Left renal pelvis (tissue), 4 donors: ENCODE measurements at places on chromosomes 1 and 21. TPM values are rescaled to one million over a fixed set of nuclear protein-coding genes. Genes with fewer than 3 reads are reported as not detected.

ADAMTS5 gene
- polyA plus RNA-seq, result 72.3 TPM

PLEKHA6 gene
- polyA plus RNA-seq, result 55.8 TPM

OR2L13 gene
- polyA plus RNA-seq, result 0.11 TPM

DNA sequence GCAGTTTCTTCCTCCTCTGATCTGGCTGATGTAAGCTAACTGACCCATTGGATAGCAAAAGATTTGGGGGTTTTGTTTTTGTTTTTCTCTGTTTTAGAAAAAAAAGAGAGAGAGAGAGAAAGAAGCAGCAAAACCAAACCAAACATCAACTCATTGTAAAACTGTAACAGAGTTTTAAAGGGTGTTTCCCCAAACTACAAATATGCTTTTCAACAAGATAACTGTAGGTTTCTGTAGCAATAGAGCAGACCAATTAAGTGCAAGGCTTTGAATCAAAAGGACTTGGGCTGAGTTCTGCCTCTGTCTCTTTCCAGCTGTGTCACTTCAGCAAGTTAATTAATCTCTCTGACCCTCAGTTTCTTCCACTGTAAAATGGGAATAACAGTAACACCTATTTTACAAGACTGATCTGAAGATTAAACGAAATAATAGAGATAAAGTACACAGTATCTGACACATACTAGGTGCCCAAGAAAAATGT is 44.5 kb downstream of the RRAGC start:
- no peak for DNase-seq

DNA sequence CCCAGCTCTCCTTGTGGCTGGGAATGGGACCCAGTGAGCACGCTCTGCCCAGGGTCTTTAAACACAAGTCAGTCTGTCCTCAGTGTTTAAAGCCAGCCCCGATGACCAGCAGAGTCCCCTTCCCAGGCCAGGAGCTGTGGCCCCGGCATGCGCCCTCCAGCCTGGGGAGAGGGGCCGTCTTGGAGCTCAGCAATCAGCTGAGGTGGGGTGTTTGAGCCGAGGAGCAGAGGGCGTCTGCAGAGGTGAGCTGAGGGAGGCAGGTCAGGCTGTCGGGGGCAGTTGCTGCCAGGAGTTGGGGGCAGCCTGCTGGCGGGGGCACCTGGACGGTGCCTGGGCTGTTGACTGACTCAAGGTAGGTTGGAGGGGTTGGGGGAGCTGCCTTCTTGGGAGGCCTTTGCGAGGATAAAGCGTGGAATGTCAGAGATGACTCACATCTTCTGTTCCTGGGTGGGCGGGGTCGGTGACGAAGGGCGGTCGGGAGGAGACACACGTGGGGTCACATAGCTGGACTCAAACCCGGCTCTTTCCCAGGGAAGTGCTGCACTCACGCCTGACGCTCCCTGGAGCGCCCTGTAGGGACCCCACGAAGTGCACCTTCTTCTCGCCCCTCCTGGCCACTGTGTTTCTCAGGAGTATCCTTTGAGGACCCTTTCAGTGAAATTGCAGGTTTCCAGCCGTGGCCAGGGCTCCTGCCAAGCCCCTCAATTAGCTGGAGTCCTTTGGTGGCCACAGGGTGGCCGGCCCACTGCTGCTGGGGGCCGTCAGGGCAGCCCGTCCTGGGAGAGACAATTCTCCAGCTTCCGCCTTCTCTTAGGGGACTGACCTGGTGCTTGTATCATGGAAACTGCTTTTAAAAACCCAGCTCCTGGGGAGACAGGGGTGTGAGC is 86.2 kb downstream of the SIK1 start:
- no peak for DNase-seq

GRCh38 chr1:159987186-159987585 is 33.1 kb upstream of the SLAMF9 start:
- no peak for DNase-seq

- no peak for DNase-seq
These were observed 28.1 kb downstream of the VANGL1 start for GRCh38 chr1:115669886-115670285.

GRCh38 chr1:87733386-87733785 is 404.7 kb downstream of the LMO4 start:
- no peak for DNase-seq
